ENCODE measurements at places on chromosomes 13 and 19. TPM values are rescaled to one million over a fixed set of nuclear protein-coding genes. Genes with fewer than 3 reads are reported as not detected.

- no peaks in the 10 kb centered on the region for H3K4me1 ChIP-seq
- no peak for DNase-seq
- no peak overlapping the region for H3K27ac ChIP-seq
- H3K4me3 ChIP-seq: no peak overlapping the region
- H3K36me3 ChIP-seq: peaks cover 3% of the 10 kb centered on the region
These were observed 32.8 kb downstream of the ELL start for GRCh38 chr19:18488838-18489626.

APC2 gene
- polyA plus RNA-seq: not detected

- H3K36me3 ChIP-seq: no peaks in the 10 kb centered on the region
- H3K27ac ChIP-seq: no peak overlapping the region
- H3K4me1 ChIP-seq: no peaks in the 10 kb centered on the region
- no peak overlapping the region for H3K4me3 ChIP-seq
- no peak for DNase-seq
These were observed 9.2 kb downstream of the PGPEP1 start for GRCh38 chr19:18349524-18350128.

GRCh38 chr13:65112531-65112941, 2117.6 kb downstream of the PCDH9 start:
- H3K4me1 ChIP-seq: no peaks in the 10 kb centered on the region
- no peak overlapping the region for H3K27ac ChIP-seq
- no peak for DNase-seq
- H3K4me3 ChIP-seq: no peak overlapping the region

DNA sequence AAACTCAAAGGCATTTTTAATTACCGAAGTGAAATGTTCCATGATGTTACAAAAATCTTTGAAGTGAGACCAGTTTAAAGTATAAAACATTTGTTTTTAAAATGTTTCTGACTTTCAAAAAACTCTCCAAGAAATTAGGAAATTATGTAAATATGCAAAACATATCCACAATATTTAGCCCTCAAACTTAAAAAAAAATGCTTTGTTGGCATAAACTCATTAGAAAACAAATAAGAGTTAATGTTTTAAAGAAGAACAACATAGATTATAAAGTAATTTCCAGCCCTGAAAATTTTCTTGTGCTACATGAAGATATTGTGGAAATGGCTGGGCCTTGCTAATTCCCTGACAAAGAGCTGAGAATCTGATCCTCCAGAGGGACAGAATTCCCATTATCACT, 199.7 kb upstream of the STARD13 start:
- H3K27me3 ChIP-seq: no peaks in the 10 kb centered on the region
- H3K36me3 ChIP-seq: no peaks in the 10 kb centered on the region
- DNase-seq: no peak
- H3K27ac ChIP-seq: no peak overlapping the region

DNA sequence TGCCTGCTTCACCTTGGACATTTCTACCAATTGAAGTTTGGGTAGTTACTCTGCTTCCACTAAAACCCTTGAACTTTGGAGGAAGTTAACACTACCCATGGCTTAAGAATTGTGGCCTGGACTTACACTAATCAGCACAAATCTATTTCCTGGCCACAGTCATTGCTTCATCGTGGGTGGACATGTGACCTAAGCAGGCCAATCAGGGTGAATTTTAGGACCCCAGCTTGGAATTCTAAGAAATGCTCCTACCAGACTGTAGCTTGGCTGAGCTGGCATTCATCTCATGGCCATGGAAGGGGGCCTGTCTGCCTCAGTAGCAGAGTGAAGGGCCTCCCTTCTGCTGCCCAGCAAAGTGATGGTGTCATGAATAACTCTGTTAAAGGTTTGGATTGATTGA, 58.3 kb upstream of the SLC15A1 start:
- no peaks in the 10 kb centered on the region for H3K27me3 ChIP-seq
- H3K4me3 ChIP-seq: no peak overlapping the region
- no peaks in the 10 kb centered on the region for H3K4me1 ChIP-seq
- DNase-seq: no peak
- no peak overlapping the region for H3K27ac ChIP-seq

PRTN3 gene
- not detected for polyA plus RNA-seq

DNA sequence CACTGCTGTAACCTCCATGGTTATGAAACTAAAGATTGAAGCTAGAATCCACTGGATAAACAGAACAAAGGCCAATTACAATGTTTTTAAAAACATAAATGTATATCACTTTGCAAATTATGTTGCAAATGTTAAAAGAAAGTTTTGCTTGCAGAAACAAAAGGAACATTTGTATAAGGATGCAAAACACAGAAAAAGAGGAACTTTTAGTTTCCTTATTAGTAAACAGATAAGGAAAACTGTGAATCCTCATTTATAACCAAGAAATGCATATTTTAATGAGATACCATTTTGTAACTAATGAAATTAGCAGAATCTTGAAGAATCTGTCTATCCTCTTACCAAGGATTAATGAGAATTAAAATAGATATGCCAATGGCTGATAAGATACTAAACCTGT, 32.3 kb downstream of the LPAR6 start:
- no peaks in the 10 kb centered on the region for H3K4me1 ChIP-seq
- no peaks in the 10 kb centered on the region for H3K36me3 ChIP-seq
- no peak for DNase-seq
- H3K4me3 ChIP-seq: no peak overlapping the region

CBARP gene
- 0.18 TPM for polyA plus RNA-seq

DNA sequence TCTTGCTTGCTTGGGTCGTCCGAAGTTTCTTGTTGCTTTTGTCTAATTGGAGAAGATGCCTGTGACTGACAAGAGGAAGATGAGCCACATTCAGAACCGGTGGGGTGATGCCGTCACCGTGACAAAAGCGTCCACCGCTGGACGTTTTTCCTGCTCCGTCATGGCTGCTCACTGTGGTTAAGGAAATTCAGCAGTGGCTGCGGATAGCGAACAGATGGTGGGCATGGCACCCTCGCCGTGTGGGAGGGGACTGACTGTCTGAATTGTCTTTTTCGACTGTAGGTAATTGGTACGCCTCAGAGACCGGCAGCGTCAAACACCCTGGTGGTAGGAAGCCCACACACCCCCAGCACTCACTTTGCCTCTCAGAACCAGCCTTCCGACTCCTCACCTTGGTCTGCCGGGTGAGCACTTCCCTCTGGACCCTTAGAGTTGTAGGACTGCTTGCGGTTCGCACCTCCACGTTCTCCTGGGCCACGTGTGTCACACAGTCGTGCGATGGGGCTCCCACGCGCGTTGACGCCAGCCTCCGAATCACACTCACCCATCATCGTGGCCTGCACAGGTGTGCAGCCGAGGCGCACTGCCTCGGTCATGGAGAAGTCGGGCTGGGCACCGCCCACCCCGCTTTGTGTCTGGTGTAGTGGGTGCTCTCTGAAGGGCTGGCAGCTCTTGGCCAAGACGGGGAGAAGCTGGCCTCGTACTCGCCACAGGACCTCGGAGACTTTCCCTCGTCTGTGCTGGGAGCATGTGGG, 26.5 kb downstream of the ATP4B start:
- H3K4me3 ChIP-seq: no peak overlapping the region

ZNF723 gene
- polyA plus RNA-seq: not detected

AXL gene
- polyA plus RNA-seq: 0.15 TPM

PRSS57 gene
- not detected for polyA plus RNA-seq

DNA sequence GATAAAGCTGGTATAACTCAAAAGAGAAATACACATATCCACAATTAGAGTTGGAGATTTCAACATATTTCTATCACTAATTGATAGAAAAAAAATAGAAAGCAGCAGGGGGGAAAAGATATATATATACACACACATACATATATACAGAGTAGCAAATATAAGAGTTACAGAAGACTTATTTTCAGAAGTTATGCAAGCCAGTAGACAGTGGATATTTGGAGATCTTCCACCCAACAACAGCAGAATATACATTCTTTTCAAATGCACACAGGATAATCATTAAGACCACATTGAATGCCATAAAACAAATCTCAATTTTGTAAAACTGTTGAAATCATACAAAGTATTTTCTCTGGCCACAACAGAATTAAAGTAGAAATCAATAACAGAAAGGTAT, 192.8 kb downstream of the LACC1 start:
- no peak overlapping the region for H3K27ac ChIP-seq
- H3K36me3 ChIP-seq: no peaks in the 10 kb centered on the region
- no peaks in the 10 kb centered on the region for H3K4me1 ChIP-seq
- no peaks in the 10 kb centered on the region for H3K27me3 ChIP-seq
- DNase-seq: no peak
- no peak overlapping the region for H3K4me3 ChIP-seq

DNA sequence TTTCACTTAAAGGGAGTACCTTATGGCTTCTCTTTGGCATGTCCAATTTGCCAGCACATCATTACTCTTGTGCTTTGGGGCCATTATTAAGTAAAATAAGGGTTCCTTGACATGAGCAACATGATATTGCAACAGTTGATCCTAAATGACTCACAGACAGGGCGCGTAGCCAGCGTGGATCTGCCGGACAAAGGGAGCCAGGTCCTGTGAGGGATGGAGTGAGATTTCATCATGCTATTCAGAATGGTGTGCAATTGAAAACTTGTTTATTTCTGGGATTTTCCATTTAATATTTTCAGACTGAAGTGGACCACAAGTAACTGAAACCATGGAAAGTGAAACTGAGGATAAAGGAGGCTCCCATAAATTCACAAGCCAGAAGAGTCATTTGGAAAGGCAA, 48.6 kb upstream of the WASF3 start:
- no peaks in the 10 kb centered on the region for H3K27me3 ChIP-seq
- no peaks in the 10 kb centered on the region for H3K4me1 ChIP-seq
- no peaks in the 10 kb centered on the region for H3K36me3 ChIP-seq
- H3K4me3 ChIP-seq: no peak overlapping the region
- no peak for DNase-seq

DNA sequence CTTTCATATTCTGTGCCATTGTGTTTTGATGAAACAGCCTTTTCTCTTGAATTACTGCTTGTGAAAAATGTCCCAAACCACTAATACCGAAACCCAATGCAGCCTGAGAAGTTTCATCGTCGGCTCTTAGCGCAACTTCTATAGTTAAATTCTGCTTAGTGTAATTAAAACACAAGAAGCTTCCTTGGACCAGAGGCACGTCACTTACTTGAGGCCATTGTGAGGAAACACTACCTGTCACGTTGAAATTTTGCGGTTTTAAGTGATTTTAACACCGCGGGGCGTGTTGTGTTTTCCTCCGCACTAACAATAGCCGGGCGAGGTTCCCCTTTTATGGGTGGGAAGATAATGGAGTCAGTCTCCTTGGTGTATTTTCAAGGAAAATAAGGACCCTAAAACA, 70.9 kb downstream of the GGACT start:
- DNase-seq: no peak
- no peaks in the 10 kb centered on the region for H3K27me3 ChIP-seq
- H3K4me3 ChIP-seq: no peak overlapping the region
- no peaks in the 10 kb centered on the region for H3K36me3 ChIP-seq
- H3K4me1 ChIP-seq: peaks cover 4% of the 10 kb centered on the region
- H3K27ac ChIP-seq: no peak overlapping the region

DNA sequence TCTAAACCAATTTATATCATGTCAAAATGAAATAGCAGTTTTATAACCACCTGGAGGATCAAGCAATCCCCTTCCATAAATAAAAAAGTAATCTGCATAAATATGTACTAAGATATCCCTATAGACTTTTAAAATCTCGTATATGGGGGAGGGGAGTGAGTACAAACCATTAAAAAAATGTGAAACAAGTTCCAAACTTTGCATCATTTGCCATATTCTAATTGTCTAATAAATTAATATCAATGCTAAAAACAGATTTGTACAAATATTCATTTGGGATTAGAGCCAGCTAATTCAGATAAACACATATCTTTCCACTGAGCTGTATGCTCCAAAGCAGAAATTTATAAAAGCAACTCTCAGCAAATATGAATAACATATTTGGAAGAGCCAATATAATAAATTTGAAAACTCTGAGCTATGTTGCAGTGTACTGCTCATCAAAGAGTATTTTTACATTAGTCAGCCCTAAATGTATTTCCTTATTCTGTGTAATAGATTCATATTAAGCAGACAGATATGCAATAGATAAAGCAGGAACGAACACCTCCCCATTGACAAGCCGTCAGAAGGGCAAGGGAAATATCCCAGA, 970.2 kb downstream of the EFNB2 start:
- H3K4me1 ChIP-seq: no peaks in the 10 kb centered on the region
- H3K27me3 ChIP-seq: no peaks in the 10 kb centered on the region
- no peak overlapping the region for H3K27ac ChIP-seq

- no peaks in the 10 kb centered on the region for H3K27me3 ChIP-seq
- H3K27ac ChIP-seq: no peak overlapping the region
- H3K4me1 ChIP-seq: peaks cover 1% of the 10 kb centered on the region
- no peaks in the 10 kb centered on the region for H3K36me3 ChIP-seq
These were observed 14.2 kb downstream of the FCAR start for GRCh38 chr19:54888239-54888638.

DNA sequence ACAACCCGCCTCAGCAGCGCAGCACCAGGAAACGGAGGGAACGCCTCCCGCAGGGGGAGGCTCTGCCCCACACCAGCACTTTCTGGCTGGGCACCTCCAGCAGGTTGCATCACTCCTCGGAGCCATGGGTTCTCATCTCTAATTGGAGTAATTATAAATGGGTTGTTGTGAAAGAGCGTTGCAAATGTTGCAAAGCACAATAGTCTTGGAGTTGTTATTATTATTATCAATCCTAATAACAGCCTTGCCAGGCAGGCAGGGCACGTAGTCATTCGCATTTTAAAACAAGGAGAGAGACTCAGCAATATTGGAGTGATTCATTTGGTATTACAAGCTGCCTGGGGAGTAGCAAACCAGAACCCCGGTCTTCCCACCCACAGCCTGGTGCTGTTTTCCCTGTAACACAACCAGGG, 108.6 kb upstream of the GJB6 start:
- H3K27ac ChIP-seq: no peak overlapping the region
- H3K4me1 ChIP-seq: no peaks in the 10 kb centered on the region
- no peak for DNase-seq
- no peak overlapping the region for H3K4me3 ChIP-seq

DNA sequence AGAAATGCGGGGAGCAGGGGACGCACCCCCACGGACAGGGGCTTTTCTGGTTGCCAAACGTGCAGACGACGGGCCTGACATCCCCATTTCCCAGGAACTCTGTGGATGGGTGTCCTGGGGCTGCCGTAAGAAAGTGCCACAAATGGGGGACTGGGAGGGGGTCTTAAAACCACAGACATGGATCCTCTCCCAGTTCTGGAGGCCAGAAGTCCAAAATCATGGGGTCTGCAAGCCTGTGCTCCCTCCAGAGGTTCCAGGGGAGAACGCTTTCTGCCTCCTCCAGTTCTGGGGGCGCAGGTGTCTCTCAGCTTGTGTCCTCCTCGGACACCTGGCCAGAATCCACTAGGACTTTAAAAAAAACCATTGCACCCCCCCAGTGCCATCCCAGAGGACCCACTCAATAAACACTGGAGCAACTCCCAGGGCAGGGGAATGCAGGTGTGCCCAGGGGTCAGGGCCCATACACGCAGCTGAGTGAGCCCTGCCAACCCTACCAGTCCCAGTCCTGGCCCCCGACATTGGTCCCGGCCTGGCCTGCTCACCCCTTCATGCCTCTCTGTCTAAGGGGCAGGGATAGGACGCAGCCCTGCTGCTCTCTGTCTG, 103.9 kb downstream of the GADD45B start:
- H3K27me3 ChIP-seq: no peaks in the 10 kb centered on the region
- peaks cover 7% of the 10 kb centered on the region for H3K4me1 ChIP-seq
- no peak for DNase-seq
- H3K4me3 ChIP-seq: no peak overlapping the region
